Activated CD8-positive, alpha-beta T cell treated with anti-CD3 and anti-CD28 coated beads, Interleukin-2, amount 10 ng/mL, durations not matched to agents 7 days and 5 days (primary cell): ENCODE measurements at places on chromosomes 3 and 15. TPM values are rescaled to one million over a fixed set of nuclear protein-coding genes. Genes with fewer than 3 reads are reported as not detected.

- no peak overlapping the region for H3K4me3 ChIP-seq
- no peaks in the 10 kb centered on the region for H3K36me3 ChIP-seq
- no peak overlapping the region for H3K27ac ChIP-seq
These were observed 152.0 kb downstream of the OPA1 start for GRCh38 chr3:193744822-193745684.

The KCNMB3 gene
- total RNA-seq = 0.87 TPM

DNA sequence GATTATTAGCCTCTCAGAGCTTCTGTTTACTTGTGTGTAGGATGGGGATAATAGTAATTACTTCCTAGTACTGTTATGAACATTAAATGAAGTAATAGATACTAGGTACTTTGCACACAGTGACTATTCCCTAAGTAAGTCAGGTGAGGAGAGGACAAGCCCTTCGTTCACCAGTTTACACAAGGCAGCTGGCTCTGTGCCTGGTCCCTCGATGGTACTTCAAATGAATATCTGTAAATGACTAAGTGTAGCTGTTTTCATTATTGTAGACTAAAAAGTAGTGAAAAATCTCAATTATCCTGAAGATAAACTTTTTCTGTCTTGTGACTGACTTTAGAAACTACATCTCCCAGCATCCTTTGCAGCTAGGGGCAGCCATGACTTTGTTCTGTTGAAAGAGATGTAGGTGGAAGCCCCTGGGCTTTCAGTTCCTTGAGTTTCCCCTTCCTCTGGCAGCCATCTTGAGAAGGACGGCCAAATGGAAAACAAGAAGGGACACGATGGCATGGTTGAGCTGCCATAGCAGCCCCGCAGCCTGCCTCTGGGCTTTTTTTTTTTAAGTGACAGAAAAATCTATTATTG is 11.7 kb upstream of the WNT7A start:
- DNase-seq = peak; percentile 50
- no peak overlapping the region for H3K4me3 ChIP-seq

DNA sequence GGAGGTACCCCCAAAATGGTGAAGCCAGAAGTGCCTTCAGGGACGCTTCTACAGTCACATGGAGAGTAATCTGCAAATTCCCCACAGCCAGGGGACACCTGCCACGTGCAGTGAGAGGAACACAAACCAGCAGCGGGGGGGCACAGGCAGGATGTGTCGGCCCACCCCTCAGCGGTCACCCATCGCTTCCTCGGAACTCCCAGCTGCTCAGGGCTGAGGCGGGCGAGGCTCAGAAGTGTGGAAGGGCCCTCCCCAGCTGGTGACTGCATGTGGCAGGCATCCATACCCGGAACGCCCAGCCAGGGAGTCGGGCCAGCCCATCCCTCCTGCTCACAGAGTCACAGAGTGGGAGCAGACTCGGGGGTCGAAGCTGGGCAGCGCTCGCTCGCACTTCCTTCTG is 63.7 kb downstream of the SLC12A8 start:
- peak overlapping the region; percentile 39 for H3K27ac ChIP-seq
- H3K27me3 ChIP-seq = peaks cover 12% of the 10 kb centered on the region
- no peak for DNase-seq

DNA sequence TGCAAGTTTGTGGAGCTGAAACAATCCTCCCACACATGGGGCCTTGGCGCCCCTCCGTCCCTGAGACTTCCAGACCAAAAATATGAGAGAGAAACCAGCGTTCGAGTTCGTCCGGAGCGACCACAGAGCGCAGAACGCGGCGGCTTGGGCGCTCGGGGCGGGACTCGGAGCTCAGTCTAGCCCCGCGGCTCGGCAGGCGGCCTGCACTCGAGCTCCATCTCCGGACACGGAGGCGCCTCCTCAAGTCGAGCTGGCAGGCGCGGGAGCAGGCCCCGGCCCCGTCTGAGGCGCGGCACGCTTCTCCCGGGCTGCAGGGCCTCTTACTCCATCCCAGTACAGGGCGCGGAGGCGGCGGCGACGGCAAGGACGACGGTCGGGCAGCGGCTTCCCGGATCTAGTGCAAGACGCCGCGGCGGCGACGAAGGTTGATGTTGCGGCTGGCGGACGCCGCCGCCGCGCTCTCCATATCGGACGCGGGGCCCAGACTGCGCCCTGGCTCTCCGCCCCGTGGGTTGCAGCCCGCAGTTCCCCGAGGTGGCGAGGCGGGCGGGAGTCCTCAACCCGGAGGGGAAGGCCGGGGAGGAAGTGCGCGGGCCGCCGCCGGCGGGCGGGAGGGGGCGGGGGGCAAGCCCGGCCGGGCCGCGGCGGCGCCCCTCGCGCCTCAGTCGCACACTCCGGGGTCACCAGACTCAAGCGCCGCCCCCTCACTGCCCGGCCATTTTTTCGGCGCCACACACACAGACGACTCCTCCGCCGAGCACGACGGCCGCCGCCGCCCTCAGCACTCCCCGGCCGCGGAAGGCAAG is 674 bp downstream of the MSL2 start:
- peak; percentile 85 for DNase-seq
- H3K4me3 ChIP-seq = peak overlapping the region; percentile 92
- peak overlapping the region; percentile 95 for H3K27ac ChIP-seq
- H3K27me3 ChIP-seq = no peaks in the 10 kb centered on the region

GRCh38 chr3:32316319-32316718 is 75.3 kb upstream of the CMTM7 start:
- H3K4me3 ChIP-seq = no peak overlapping the region
- H3K36me3 ChIP-seq = no peaks in the 10 kb centered on the region
- no peak for DNase-seq
- peaks cover 14% of the 10 kb centered on the region for H3K4me1 ChIP-seq

DNA sequence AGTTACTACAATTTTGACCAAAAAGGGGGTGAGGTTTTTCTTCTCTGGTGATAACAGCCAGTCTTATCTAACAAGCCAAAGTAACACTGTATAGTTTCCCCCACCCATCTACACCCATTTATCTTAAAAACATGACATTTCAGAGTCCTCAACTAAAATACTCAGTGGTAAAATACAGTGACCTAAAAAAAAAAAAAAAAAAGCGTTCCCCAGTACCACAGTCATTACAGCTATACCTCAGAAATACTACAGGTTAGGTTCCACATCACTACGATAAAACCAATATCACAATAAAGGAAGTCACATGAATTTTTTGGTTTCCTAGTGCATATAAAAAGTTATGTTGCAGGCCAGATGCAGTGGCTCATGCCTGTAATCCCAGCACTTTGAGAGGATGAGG is 13.8 kb downstream of the DENND4A start:
- H3K4me1 ChIP-seq = peaks cover 33% of the 10 kb centered on the region
- no peak for DNase-seq
- H3K4me3 ChIP-seq = peak overlapping the region; percentile 26
- peak overlapping the region; percentile 75 for H3K27ac ChIP-seq
- no peaks in the 10 kb centered on the region for H3K27me3 ChIP-seq

The CXCR6 gene
- total RNA-seq = 26.5 TPM

The CYP1A2 gene
- not detected for total RNA-seq

DNA sequence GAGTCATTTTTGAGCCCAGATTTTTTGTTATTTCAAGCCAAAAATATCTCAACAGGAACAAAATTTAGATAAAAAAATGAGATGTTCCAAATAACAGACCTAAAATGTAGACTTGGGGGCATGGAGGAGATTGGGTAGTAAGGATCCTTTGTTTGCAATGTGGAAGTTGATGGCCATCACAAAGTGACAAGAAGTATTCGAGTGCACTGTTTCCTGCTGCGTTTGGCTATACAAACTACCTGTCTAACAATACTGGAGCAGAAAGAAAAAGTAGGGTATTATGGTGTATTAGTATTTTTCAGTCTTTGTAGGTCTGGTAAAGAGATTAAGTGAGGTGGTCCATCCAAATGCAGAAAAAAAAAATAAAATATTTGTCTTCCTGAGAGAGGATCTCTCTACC is 284.2 kb downstream of the C3orf38 start:
- no peaks in the 10 kb centered on the region for H3K4me1 ChIP-seq
- H3K36me3 ChIP-seq = no peaks in the 10 kb centered on the region
- H3K27me3 ChIP-seq = no peaks in the 10 kb centered on the region
- DNase-seq = no peak
- H3K27ac ChIP-seq = no peak overlapping the region

DNA sequence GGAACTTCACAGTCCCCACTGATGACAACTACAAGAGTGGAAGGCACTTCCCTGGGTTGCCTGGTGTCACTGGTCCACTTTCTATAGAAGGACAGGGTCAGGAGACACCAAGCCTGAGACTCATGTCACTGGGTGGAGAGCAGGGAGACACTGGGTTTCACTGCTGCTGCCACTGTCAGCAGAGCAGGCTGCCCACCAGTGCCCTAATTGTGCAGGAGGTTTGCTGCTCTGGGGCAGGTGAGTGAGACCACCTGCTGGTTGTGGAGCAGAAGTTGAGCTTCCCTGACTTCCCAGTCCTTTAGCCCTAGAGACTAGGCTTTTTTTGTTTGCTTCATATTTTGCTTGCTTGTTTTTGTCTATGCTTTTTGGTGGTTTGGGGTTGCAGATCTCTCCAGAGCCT is 528.4 kb upstream of the RGMA start:
- H3K4me1 ChIP-seq = no peaks in the 10 kb centered on the region
- H3K27me3 ChIP-seq = peaks cover 4% of the 10 kb centered on the region
- H3K36me3 ChIP-seq = no peaks in the 10 kb centered on the region

The TF gene
- total RNA-seq = 0.05 TPM

The PLSCR4 gene
- total RNA-seq = not detected

DNA sequence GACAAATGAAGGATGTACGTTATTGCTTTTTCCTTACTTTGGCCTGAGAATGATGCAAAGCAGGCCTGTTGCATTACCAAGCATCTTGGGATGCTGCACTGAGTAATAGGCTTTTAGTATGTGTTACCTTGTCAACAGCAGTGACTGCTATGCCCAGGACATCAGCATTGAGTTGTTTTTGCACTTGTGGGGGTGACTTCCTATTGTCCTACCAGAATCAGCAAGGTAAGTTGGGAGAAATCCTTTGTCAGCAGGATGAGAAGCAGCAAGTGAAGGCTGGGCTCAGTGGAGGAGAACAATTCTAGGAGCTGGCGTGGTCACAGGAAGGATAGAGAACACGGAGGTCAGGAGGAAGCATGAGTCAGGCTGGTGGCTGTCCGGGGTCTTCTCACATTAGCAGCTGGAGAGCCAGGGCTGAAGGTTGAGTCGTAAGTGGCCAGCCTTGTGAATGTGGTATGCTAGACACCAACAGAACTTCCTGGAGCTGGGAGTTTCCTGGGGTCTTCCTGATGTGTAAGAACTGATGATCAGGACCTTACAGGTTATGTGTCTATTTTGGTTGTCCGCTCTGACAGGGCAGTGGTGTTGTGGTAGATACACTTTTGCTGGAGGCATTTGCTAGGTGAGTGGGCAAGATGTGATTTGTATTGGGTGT is 142.7 kb downstream of the FNDC3B start:
- H3K27ac ChIP-seq = peak overlapping the region; percentile 8
- H3K27me3 ChIP-seq = no peaks in the 10 kb centered on the region
- H3K4me3 ChIP-seq = no peak overlapping the region
- no peaks in the 10 kb centered on the region for H3K36me3 ChIP-seq
- DNase-seq = no peak
